ENCODE measurements at places on chromosomes 3 and 15. TPM values are rescaled to one million over a fixed set of nuclear protein-coding genes. Genes with fewer than 3 reads are reported as not detected.

- no peak for DNase-seq
Observed at GRCh38 chr3:79651536-79652065, 116.2 kb downstream of the ROBO1 start.

CLEC3B gene
- 137 TPM for total RNA-seq

- DNase-seq = no peak
Observed at GRCh38 chr15:91358405-91358804, 258.3 kb downstream of the SV2B start.

DNA sequence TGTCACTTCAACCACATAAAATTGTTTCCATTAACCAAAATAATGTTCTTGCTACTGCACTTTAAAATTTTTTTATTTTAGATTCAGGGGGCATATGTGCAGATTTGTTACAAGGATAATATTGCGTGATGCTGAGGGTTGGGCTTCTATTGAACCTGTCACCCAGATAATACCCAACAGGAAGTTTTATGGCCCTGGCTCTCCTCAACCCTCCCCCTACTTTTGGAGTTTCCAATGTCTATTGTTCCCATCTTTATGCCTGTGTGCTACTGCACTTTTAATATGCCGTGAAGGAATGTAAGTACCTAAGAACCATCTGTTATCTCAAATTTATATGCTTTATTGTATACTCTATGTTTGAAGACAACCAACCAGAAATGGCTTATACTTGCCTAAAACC lies 42.0 kb upstream of the IMPG2 start:
- no peak for DNase-seq

DNA sequence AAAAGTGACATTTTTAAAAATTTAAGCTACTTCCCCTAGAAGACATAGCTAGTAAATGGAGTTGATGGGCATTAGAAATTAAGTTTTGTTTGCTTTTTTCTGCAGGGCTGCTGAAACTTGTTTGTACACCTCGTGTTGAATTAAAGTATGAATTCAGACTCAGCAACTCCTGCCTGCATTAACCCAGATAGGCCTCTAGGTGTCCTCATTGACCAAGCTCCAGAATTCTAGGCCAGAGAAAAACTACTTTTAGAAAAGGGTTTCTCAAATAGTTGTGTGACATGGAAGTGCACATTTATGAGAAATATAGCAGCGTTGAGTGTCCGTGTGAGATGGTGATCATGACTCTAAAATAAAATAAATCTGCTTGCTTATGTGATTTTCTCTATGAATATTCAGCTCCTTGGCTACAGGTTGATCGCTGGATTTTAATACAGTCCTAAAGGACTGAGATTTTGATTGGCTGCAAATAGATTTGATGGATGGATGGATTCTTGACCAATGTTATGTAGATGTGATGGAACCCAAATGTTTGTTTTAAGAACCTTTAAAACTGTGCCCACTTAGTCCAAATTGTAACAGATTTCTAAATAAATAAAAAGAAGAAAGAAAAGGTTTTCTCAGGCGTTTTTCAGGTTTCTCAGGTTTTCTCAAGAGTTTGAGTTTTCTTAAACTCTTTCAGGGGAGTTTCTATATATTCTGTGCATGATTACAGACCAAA lies 39.4 kb upstream of the LMOD3 start:
- DNase-seq = no peak

GRCh38 chr3:46695177-46695961 lies 1.9 kb upstream of the ALS2CL start:
- DNase-seq = peak; percentile 53

GRCh38 chr3:174937478-174937877 lies 78.3 kb downstream of the NAALADL2 start:
- no peak for DNase-seq

- no peak for DNase-seq
Observed at GRCh38 chr15:70053001-70053715, 44.6 kb downstream of the TLE3 start.

DNA sequence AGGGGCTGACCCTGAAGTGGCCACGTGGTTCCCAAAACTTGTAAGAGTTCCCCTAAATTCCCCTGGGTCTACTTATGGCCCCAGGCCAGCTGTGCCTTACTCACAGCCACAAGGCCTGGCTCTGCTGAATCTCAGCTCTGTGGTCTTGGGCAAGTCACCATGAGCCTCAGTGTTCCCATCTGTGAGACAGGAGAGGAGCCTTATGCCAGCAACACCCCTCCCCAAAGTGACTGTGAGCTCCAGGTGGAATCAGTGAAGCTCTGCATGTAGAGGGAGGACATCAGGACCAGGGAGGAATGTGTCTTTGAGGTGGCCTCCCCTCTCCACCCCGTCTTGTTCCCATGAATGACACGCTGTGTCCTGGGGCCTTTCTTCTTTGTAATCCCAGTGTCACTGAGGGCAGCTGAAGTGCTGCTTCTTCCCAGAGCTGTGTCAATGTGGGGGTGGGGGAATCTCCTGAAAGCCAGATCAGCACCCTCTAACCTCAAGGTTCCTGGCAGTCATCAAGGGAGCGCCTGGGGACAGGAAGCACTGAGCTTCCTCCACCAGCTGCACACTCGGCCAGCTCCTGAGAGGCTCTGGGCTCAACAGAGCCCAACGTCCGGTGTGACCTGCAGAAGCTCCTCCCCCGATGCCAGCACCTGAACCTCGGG lies 258.9 kb downstream of the UACA start:
- DNase-seq = peak; percentile 27

All from tibial nerve (tissue), 4 donors.